ENCODE measurements at places on chromosomes 2 and 18.

DNA sequence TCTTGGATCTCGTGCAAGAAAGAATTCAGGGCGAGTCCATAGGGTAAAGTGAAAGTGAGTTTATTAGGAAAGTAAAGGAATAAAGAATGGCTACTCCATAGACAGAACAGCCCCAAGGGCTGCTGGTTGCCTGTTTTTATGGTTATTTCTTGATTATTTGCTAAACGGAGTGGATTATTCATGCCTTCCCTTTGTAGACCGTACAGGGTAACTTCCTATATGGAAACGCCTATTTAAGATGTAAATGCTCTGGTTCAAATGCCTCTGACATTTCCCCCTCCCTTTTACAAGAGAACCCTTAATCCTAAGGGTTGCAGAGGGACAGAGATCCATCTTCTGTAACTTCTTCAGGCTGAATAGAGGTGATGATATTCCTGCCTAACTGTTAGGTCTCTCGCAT lies 25.7 kb downstream of the RBFA start:
- DNase-seq, result no peak

DNA sequence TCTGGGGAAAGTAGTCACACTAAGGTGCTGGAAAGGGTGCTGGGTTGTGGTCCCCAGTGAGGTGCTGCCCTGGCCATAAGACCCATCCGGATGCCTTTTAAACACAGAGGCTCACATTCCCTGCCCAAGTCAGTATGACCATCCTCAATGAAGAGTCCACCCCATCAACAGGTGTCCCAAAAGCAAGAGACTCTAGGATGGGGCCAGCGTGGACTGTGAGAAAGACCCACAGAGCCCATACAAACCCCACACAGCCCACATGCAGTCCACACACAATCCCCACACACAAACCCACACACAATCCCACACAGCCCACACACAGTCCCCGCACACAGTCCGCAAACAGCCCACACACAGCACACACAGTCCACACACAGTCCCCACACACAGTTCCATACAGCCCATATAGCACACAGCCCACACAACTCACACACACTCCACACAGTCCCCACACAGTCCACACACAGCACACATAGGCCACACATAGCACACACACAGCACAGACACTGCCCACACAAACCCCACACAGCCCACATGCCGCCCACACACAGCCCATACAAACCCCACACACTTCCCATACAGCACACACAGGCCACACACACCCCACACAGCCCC lies 241.4 kb upstream of the SALL3 start:
- no peak for DNase-seq

DNA sequence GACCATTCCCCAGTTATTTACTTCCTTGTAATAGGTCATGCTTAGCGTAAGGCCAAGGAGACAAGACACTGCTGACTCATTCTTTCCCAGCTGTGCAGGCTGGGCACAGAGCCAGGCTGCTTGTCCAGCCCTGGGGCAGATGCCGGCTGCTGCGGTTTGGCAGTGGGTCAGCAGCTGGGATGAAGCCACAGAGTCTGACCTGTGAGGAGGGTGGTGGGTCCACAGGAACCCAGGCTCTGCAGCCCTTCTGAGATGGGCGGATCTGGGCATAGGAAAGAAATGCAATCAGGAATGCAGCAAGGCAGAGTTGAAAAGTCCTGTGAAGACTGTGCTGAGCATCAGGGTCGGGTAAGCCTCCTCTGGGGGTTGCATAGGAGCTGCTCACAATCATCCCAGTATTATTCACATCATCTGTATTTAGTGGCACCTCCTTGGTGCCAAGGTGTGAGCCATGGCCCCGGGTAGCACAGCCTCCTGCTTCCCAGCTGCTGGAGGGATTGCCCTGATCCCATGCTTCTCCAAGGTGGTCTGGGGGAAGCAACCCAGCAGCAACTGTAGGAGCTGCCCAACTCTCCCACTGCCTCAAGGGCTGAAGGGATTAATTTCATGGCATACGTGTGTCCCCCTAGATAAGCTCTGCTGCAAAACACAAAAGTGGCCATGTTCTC lies 139.0 kb downstream of the DDX1 start:
- no peak for DNase-seq

DNA sequence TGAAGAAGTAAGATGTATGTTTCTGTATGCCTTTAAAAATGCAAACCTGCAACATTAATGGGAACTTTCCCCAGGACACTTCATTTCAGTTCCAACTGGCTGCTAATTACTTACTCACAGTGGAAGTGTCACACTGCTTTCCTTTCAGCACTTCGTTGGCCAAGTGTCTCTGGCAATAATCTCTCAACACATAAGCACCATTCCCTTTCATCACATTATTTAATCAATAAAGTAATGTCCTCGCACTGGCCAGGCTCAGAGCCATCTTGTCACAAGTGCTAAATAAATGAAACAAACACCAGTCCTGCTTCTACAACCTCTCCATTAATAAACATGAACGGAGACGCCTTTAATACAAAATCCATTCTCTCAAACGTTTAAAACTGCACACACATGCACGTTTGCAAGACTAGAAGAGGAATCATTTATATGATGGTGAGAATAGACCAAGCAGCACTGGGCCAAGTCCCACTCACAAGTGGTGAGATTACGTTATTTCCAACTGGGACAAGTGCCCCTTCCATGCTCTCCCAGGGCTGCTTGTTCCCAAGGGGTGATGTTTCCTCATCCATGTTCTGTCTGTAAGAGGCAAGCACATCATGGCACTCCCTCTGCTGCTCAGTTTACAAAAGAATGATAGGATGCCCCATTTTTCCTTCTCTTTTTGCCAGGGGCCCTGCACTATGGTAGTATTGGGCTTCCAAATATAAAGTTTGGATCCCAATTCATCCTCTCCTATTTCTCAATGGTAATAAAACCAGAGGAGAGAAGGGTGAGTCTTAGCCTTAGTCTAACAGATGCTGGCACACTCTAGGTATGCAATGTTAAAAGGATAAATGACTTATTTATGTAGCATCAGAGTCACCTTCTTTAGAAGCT lies 56.8 kb upstream of the ETAA1 start:
- no peak for DNase-seq

DNA sequence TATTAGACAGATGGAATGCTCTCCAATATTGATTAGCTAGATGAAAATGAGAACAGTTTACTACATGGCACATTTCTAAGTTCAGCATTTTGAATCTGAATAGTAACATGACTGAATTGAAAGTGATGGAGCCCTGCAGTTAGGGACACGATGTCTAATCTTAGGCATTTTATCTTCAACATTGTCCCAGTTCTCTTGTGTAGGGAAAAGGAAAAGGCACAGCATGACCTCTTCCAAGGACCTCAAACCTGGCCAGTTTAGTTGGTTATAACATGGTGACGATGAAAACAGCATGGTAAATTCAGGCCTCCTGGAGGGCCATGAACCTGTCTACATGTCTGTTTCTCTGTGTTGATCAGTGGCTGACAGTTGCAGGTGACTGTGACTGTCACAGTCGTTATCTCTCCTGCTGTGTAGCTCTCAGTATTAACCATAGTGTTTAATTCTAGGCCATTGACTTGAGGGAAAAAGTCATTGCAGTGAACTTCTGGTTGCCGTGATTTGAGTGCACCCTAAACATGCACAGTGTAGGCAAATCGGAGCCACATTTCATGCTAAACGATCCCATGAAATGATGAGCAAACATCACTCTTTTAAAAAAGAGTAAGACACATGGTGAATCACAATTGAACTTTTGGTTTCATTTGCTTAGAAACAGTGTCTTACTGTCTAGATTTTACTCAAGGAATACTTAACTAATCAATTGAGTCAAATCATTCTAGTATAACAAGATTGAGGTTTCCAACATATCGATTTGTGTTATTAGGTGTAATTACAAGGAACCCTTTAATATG lies 129.7 kb downstream of the PHLPP1 start:
- DNase-seq, result peak; percentile 22

DNA sequence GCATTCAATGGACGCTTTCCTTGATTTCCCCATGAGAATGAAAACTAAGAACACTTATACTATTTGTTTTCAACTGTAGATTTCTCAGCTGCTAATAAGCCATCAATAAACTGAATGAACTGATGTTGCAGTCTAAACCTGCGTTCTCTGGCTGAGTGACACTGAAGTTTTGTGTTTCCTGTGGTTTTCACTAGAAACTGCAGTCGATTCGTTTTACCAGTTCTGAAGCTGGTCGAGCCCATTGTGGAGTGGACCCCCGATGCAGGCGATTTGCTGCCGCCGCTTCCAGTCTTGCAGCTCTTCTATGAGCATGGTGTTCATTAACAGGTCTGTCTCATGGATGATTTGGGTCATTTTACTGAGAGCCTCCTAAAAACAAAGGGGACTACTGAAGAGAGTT lies 50.6 kb upstream of the STAT1 start:
- peak; percentile 26 for DNase-seq

GRCh38 chr2:196442211-196442610 lies 197.3 kb upstream of the CCDC150 start:
- DNase-seq, result no peak

DNA sequence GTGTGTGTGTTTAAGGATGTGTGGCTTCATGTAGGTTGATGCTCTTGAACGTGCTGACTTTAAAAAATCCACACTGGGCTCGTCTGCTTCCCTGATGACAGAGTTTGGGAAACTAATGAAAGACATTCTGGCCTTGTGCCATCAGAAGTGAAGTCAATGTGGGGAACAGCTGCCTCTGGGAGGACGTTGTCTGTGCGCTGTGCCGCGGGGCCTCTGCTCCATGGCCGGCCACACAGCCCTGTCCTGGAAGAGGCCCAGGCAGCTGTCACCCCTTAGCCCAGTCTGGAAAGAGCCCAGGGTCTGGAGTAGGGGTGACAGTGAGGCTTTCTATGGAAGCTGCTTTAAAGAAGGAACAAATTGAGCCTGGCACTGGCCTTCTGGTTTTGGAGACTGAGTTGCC lies 155.8 kb downstream of the SH3RF3 start:
- DNase-seq, result no peak

DNA sequence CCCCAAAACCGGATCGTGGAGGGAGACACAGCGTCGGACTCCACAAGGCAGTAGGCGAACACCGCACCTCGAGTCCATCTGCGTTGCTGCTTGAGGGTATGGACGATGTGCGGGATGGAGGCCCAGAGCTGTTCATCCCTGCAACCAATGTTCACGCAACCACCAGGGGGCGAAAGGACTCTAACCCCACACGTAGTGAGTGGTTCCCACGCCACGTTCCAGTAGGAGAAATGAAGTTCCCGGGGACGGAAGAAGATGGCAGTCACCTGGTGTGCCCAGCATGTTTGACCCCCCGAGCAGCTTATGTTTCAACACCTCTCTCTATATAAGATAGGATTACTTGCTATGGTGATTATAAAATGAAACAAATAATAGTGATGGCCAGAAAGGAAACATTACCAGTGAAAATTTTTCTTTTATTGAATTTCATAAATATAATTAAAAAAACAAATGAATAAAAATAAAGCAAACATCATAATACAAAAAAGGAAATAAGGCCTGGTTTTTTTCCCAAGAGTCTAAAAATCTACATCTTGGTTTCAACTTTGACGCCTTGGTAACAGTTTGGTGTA lies 184.3 kb downstream of the SH3BP4 start:
- DNase-seq, result peak; percentile 69

- no peak for DNase-seq
These were observed 98.4 kb upstream of the MBOAT2 start for GRCh38 chr2:9101763-9102425.

DNA sequence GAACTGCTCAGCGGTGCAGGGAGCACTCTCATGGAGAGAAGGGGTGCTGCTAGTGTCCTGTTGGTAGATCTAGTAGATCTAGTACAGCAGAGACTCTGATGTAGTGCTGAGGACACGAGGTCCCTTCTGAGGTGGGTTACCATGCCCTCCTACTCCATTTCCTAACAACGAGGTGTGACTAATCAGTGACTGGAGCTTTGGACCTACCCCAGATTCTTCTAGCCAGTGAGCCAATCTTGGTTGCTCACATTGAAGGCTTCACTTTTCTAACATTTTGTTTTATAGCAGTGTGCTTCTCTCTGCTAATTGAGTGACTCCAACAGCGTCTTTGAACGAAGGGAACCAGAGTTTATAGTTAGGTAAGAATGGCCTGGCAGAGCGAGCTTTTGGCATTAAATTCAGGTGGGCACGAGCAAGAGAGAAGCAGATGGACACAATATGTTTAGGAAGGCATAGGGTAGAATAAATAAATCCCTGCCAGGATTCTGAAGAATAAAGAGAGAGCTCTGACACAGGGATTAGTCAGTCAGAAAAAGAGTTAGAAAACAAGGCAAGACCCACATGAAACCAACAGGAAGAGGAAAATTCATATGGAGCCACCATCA lies 306.0 kb upstream of the RAB12 start:
- DNase-seq, result no peak

DNA sequence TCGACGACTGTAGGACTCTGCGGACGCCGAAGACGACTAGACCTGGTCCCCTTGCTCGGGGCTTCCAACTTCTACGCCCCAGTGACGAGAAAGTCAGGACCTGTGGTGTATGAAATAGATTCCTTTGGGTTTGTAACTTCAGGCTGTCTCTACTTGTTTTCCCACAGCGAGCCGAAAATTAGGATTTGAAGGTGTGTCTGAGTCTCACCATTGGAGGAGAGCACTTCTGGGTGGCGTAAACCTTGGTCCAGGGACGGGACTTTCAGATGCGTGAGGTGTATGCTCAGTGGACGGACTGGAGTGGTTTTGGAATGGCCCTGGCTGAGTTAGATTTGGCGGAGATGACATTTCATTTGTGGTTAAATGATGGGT lies 1.3 kb downstream of the BIRC6 start:
- DNase-seq, result peak; percentile 17

DNA sequence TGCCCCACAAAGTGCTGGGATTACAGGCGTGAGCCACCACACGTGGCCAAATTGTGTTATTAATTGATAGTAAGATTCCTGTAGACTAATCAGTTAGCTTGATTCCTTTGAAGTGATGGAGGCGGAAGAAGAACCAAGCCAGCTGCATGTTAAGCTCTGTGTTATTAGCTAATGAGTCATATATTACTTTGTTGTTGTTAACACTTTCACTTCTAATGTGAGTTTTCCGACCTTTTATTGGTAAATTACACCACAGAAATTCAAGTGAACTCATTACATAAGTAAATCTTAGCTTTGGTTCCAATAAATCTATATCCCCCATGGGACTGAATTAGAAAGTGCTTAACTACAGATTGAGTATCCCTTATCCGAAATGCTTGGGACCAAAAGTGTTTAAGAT lies 20.3 kb downstream of the CHMP1B start:
- DNase-seq, result no peak

DNA sequence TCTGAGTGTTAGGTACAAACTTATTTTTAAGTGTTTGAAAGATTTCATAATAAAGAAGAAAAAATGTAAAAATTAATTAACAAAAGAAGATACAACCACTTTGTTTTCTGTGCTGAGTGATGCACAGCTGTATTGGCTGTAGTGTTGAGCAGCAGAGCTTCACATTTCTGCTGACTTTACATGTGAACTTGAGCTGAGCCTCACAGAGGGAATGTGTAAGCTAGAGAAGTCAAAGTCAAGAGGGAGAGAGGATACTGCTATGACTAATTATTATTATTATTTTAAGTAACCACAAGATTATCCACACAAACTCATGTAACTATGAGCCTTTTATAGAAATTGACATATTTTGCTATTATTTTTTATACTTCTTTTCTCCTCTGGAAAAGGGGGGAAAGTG lies 159.1 kb upstream of the ZSWIM2 start:
- DNase-seq, result no peak

GRCh38 chr2:55049821-55050099 lies 491 bp downstream of the RTN4 start:
- DNase-seq, result no peak

All from activated CD4-positive, alpha-beta T cell treated with anti-CD3 and anti-CD28 coated beads, Interleukin-2, amount 50 U/mL, for 48 hours (primary cell).